Epithelial cell of proximal tubule (primary cell): ENCODE measurements at places on chromosomes 3 and 15. TPM values are rescaled to one million over a fixed set of nuclear protein-coding genes. Genes with fewer than 3 reads are reported as not detected.

DNA sequence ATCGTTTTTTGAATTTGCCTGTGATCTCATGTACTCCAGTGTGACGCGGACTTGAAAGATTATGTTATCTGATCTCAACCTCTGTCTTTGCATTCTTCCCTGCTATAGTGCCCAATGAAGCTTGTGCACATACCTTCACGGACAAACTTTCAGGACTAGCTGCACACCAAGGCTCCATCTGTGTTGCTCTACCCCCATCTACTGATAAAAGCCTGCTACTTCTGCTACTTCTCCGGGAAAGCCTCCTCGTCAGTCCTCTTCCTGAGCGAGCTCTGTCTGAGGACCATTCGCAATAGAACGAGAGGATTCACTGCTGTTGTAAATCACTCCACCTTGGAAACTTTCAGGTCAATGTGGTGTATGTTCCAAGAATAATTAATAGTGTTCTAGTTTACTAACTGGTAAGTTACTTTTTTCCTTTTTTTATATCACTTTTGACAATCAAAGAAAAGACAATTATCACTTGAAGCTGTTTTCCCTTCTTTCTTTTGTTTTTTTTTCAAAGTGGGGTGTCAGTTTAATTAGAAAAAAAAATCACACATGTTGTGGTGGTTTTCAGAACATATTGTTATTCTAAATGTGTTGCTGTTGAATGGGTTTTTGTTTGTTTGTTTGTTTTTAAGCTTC is 217.6 kb downstream of the ARRDC4 start:
- DNase-seq: peak; percentile 38

DNA sequence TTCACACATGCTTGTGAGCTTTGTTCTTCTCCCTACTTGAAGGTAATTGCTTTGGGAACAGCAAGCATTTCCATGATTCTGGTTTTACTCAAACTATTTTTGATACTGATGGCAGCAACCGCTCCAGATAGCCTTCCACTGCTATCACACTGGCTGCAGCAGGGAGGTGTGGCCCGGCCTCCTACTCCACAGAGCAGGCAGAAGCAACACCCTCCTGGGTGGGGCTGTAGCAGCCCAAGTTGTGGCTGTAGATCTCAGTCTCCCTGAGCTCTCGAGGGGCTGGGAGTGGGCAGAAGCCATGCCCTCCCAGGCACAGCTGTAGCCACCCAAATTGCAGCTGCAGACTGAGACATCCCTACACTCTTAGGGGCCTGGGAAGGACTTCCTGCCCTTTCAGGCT is 878.8 kb upstream of the GBE1 start:
- no peak for DNase-seq

GRCh38 chr15:91530956-91531582 is 322.4 kb upstream of the SLCO3A1 start:
- no peak for DNase-seq

- no peak for DNase-seq
Observed at GRCh38 chr3:74436184-74436583, 178.3 kb downstream of the CNTN3 start.

DNA sequence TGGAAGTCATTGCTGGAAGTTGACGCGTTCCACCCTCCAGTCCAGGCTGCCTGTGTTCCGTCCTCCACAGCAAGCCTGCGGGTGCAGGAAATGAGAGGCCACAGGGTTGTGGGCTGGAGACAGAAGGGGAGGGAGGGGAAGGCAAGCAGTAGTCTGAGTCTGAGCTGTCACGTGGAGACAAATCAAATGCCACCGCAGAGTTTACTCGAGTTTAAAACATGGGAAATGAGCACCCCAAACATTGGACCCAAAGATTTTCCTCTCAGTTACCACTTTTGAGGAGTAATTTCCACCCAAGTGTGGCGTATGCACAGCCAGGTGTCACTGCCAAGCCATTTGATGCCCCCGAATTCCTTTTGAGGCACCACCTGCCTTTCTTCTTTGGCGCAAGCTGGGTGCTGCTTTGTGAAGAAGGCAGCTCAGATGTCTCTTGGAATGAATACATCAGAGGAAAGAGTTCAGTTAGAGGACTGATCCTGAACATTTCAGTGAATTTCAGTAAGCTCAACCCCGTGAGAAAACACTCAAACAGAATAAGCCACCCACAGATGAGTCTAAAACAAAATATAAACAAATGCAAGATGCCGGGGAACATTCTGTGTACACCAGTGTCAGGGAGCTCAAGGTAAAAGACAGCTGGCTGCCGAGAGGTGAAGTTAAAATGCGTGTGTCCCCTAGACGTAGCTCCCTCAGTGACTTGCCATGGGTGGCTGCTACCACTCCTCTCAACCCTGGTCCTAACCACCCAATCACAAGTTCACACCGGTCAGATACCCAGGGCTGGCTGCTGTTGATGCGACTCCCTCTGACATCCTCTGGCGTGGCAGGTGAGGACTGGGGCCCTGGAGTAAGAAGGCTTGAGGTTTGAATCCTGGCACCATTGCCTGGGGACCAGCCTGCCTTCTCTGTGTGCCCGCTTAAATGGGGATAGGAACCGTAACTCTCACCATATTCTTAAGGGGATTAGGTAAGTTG is 203.8 kb downstream of the UACA start:
- DNase-seq: no peak

DNA sequence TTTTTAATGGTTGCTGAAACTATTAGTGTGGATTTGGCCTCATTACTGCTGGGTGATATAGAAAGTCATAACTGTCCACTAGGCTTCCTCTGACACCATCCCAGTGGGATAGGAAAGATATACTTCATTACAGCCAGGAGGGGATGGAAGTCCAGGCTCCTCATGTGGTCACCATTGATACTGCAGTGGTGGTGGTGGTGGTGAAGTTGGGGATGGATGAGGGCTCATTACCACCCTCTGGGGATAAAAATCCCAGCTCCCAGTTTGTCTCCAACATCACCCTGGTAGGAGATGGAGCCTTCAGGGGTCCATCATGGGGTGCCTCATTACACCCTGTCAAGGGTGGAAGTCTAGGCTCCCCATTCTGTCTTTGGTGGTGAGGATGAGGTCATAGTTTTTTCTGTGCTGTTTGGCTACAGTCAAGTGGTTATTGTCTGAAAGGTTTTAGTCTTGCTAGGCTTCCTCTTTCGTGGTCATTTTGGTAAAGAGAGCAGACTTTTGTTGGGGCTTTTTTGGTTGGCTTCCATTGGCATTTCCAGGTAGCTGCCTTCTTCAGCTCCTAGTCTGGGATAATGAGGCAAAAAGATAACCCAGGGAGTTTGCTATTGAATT is 30.1 kb upstream of the FILIP1L start:
- no peak for DNase-seq

DNA sequence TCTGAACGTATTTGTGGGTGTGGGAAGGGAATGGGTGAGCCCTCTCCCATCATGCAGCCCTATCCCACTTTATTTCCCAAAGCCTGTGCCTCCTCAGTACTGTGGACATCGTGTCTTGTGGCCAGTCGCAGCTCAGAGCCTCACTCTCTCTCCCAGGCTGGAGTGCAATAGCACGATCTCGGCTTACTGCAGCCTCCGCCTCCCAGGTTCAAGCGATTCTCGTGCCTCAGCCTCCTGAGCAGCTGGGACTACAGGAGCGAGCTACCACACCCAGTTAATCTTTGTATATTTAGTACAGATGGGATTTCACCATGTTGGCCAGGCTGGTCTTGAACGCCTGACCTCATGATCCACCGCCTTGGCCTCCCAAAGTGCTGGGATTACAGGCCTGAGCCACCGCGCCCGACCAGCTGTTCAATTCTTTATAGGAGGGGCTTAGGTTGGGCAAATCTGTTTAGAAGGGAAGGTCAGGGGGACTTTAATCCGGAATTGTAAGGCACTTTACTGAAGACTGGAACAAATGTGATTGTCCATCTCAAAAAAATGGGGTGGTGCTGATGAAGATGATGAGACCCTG is 42.7 kb upstream of the BDH1 start:
- DNase-seq: no peak

- DNase-seq: no peak
Observed at GRCh38 chr3:40329071-40329470, 19.6 kb downstream of the EIF1B start.

DNA sequence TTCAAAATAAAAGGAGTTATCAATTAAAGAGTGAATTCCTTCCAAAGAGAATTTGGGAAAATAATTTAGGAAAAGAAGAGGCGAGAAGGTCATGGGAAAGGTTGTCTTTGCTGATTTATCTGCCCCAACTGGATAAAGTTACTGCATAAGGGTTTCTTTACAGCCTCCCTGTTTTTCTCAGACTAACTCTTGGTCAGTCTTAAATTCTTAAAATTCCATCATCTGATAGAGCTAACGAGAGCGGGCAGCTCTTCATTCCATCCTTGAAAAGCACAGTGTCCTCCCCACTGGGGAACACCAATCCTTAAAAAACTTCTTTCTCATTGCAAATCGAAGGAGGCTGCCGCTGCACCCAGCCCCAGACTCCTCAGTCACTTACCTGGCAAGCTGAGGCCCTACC is 107.2 kb downstream of the PGPEP1L start:
- DNase-seq: no peak

Gene SLC9C1
- not detected in 2 replicates for total RNA-seq

Gene ARGFX
- not detected in 2 replicates for total RNA-seq

Gene DOCK3
- 0.43 and 0.52 TPM in 2 replicates for total RNA-seq
